ENCODE measurements at places on chromosomes 2 and 18.

DNA sequence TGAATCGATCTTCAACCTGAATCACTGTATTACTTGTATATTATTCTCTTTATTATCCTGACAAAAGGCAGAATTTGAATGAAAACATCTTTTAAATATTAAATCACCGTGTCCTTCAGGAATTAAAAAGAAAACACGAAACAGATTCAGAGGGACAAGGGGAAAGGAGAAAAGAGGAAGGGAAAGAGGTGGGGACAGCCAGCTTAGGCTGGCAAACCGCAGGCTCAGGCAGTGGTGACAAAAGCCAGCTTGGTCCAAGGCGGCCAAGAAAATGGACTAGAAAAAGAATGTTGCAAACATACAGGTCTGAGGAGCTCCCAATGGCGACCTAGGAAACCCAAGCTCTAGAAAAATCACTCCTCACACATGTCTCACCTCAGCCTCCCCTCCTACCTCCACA is 6.8 kb downstream of the B4GALT6 start:
- no peak for DNase-seq

- no peak for DNase-seq
Measured at GRCh38 chr2:110788976-110789375, 56.6 kb downstream of the ACOXL start.

DNA sequence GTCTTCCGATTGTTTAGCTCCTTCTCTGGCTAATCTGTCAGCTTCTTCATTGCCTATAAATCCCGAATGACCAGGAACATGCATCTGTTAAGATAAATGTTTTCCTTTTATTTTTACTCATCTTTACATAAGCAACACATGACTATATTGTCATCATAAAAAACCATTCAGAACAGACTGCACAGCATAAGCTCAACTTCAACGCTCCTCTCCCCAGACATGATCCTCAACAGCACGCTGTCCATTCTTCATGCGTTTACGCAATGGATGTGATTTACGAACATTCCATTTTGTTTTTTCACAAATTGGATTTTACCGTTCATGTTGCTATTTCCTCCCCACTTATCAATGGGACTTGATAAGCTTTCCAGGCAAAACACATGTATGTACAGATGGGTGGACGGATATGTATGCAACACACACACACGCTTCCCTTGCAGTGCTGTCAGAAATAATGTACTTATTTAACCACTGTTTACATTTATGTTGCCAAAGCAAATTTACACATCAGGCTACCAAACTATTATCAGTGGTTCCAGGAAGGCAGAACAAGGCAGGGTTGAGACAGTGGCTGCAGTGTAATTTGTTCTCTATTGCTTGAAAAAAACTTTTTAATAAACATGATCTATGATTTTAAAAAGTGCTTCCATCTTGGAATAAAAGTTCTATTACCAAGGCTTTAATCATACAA is 12.2 kb downstream of the RNASEH1 start:
- no peak for DNase-seq

DNA sequence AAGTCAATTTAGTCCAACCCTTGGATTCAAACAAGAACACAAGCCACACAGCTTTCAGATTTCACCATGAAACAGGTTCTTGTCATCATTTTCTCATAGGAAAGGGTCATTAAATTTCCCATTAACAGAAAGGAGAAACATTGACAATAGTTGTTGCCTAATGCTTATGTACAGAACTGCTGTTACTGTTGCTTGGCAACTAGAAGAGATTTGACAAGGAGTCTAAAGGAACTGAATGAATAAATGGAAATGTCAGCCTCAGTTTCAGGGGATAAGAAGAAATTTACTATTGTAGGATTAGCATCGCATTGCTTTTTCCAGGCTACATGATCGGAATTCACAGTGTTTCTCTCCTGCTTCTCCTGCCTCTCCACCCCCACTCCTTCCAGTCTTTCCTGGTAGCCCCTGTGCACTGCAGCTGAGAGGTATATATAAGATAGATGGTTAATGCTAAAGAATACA is 90.3 kb downstream of the SPATS2L start:
- peak; percentile 43 for DNase-seq

- peak; percentile 15 for DNase-seq
Measured at GRCh38 chr2:199460846-199461710, 3.3 kb upstream of the SATB2 start.

- DNase-seq = no peak
Measured at GRCh38 chr2:86292571-86293515, 44.6 kb downstream of the REEP1 start.

- no peak for DNase-seq
Measured at GRCh38 chr2:141692829-141693228, 438.0 kb downstream of the LRP1B start.
